ENCODE measurements at places on chromosomes 6 and 20.

- no peak for DNase-seq
Measured at GRCh38 chr20:44739942-44740341, 5.7 kb upstream of the KCNK15 start.

GRCh38 chr6:145813285-145814034 lies 1.1 kb downstream of the FBXO30 start:
- no peak for DNase-seq

DNA sequence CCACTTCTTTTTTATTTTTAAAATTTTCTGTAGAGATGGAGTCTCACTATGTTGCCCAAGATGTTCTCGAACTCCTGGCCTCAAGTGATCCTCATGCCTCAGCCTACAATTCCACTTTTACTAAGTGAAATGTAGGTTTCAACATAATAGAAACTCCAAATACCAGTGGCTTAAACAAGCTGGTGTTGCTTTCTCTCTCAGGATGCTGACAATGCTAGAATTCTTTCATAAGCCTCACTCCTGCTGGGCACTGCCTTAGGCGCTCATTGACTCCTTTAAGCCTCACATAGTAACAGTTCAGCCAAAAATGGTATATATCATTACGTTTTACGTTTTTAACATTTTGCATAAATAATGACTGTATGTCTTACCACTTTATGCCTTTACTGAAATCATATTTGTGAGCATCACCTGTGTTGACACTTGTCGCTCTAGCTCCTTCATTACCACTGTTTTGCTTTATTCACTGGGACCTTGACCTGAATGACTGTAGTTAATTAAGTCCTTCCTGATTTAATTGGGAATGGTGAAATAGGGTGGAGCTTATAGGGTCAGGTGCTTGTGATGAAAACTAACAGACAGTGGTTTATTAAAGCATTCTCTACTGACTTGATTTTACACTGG lies 3.9 kb upstream of the CST9 start:
- no peak for DNase-seq

GRCh38 chr6:82363428-82364086 lies at the start of gene TPBG:
TSS of gene TPBG (plus strand) at chr6:82363817. CDS start at chr6:82364962, 1,145 bp downstream.
- DNase-seq: no peak

GRCh38 chr6:170087941-170088581 lies 202.8 kb downstream of the DLL1 start:
- peak; percentile 20 for DNase-seq

GRCh38 chr6:168988801-168989200 lies 264.8 kb downstream of the THBS2 start:
- no peak for DNase-seq

DNA sequence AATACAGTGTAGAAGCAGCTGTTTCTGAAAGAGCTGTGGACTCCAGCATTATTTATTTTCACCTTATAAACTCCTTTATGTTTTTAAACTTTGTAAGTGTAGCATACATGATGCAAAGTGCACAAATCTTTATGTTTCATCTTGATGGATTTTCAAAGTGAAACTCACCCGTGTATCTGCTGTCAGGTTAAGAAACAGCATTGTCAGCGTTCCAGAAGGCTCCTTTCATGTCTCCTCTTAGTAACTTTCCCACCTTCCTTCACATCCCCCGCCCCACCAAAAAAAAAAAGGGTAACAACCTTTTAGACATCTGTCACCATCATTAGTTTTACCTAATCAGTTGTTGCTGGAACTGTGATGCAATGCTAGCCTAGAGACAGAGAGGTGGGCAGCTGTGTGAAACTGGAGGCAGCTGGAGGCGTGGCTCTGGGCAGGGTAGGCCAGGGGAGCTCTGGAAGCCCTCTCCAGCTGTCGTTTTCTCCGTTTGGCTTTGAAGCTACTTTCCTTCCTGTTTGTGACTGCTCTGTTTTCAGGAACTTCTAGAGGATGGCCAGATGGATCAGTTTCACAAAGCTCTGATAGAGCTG lies 7.2 kb downstream of the ACTR5 start:
- DNase-seq: no peak

DNA sequence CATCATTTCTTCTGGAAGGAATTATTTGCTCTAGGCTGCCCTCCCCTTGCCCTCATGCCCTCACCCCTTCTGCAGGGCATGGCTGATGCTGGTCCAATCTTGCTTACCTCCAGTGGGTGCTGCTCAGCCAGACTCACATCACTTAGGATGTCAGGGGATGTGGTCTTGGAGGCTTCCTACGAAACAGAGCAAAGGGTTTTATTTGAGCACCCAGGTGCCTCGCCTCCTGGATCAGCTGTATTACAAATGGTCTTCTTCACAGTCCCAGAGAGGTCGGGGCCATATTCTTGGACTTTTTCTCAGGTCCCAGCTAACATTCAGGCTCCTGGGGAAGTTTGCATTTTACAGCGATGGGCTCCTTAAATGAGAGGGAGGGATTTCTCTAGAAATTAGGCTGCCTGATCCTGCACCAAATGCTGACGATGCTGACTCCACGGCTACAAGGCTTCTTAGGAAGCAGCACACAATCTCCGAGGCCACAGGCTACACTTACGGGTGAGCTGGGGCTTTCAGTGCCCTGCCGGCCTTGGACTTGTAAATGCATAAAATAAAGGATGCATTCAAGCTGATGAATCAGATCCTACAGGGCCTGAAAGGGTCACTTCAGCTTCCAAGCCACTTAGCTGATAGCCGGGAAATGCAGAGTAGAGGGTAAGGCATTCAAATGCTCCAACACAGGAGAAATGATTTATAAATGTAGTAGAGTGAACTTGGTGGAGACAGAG lies 159.8 kb upstream of the ECI2 start:
- no peak for DNase-seq

DNA sequence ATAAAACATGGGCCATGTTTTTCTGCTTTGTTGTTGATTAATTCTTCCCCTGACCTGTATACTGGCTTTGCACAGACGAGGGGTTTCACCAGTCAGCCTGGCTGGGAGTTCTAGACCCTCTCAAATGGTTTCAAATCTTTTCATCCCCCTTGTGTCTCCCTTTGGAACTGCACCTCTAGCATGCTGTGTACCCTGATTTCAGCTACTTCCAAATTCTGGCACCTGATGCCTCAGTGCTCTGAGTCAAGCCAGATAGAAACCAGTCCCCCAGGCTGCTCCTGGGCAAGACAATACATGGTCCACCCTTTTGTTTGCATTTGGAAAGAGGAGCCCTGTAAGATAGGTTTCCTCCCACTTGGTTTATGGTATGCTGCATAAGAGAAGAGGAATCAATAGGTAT lies 290.2 kb downstream of the BTBD3 start:
- DNase-seq: no peak

DNA sequence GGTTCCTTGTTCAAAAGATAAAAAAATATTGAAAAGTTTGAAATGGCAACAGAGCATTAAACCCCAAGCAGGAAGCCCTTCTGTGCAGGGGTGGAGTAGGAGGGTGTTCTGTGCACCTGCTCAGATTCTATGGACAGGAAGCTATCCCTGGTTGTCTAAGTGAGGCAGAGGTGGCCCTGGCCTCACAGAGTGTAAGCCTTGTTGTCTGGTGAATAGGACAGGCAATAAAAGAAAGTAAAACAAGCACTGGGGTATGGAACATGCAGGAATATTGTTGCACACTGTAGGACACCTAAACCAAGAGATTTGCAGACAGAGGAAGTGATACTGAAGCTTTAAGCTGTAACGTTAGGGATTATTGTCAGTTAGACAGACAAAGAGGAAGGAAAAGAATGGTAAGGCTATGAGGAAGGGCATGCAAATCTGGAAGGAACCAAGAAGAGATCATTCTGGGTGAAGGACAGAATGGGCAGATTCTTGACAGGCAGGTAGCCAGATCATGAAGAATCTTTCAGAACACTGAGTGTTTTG lies 66.8 kb downstream of the TBC1D7 start:
- no peak for DNase-seq

DNA sequence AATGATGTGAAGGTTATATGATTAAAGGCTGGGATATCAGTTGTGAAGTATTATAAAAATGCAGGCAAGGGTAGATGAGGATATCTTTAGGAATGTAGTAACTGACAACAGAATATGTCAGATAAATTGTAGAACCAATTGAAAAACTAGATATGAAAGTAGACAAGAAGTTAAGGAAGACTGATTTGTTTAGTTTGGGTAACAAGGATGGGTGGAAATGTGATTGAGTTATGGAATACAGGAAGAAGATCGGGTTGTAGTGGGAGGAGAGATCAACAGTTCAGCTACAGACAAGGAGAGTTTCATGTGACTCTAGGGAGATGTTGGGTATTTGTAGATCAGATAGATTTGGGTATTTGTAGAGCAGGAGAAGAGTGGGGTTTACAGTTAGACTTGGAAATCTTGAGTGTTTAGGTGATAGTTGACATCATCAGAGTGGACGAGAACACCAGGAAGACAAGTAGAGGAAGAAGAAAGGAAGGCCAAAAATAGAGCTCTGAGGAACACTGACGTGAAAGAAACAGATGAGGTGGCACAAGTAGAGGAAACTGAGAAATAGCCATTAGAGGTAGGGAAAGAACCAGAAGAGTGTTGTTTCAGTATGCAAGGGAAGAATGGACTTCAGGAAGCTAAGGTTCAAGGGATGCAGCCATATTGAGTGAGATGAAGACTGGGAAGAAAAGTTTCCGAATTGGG lies 12.1 kb upstream of the TSPYL1 start:
- DNase-seq: no peak

- no peak for DNase-seq
Measured at GRCh38 chr6:36633370-36633769, 39.2 kb downstream of the SRSF3 start.

DNA sequence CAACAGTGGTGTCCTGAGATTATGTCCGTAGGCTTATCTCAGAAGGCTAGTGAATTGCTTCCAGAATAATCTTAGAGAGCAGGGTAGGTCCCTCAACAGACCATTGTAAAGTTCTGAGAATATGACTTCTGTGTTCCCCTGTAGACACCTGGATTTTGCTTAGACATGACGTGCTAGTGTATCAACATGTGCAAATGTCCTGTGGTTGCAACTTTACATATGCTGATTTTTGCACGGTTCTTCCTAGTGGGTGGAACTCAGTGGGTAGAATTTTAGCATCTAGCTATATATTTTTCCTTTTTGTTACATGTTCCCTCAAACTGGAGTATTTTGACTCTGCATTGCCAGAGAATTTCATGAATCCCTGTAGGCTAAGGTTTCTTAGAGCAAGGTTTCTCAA lies 459.2 kb downstream of the RNF144B start:
- no peak for DNase-seq

DNA sequence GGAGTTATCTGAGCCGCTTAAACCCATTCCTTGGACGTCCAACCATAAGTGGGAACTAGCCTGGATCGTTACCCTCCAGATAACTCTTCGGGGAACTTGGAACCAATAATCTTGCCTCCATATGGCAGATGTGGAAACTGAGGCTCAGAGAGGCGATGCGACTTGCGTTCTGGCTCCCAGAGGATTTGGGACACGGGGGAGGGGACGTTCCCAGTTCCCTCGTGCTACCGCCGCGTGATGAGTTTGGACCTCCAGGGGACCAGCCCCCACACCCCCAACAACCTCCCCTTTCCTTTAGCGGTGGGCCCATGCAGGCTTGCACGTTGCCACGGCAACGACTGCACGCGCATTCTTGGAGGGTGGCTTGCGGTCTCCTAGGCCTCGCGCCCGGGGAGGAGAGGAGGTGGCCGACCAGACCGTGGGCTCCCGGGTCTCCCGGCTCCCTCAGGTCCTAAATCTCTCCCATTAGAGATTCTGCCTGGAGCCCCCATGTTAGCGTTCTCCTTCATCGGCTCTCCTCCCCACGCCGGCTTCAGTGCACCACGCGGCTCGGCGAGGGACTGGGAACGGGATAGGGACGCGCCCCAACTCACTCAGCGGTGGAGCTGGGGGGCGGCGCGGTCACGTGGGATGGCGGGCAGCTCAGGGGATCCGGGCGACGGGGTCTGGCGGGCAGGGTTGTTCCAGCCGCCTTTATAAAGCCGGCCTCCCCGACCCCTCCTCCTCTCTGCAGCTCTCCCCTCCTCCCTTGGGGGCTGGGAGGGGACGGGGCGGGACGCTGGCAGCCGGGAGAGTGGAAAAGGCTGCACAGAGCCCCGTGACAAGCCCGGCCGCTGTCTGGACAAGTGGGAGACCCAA lies at the start of gene PLTP:
Gene PLTP, minus strand, starts transcription at position 670 of the 858 bp plus-strand sequence. CDS start 703 bp downstream, outside the sequence.
- DNase-seq: no peak

DNA sequence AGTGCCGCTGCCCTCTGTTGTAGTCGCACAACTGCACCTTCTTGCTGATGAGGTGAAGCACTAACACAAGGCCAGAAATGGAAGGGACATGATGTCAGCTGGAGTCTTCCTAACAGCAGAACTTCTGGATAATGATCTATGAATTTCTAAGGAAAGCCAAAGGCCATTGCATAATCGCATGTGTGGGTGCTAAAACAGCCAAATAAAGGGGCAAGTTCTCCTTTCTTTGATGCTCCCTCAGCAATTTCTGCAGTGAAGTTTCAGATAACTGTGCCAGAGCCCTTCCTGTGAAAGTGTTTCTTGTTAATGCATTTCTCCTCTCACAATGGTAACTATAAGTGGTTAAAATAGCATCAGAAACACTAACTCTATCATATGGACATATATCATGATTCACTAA lies 8.0 kb upstream of the F13A1 start:
- no peak for DNase-seq

GRCh38 chr6:161271343-161272030 lies 2.4 kb downstream of the AGPAT4 start:
- no peak for DNase-seq

- DNase-seq: no peak
Measured at GRCh38 chr6:46098678-46099077, 31.1 kb upstream of the ENPP4 start.

- DNase-seq: no peak
Measured at GRCh38 chr20:152131-152530, 5.1 kb upstream of the DEFB127 start.

- DNase-seq: no peak
Measured at GRCh38 chr6:34044945-34045595, 100.8 kb downstream of the GRM4 start.

DNA sequence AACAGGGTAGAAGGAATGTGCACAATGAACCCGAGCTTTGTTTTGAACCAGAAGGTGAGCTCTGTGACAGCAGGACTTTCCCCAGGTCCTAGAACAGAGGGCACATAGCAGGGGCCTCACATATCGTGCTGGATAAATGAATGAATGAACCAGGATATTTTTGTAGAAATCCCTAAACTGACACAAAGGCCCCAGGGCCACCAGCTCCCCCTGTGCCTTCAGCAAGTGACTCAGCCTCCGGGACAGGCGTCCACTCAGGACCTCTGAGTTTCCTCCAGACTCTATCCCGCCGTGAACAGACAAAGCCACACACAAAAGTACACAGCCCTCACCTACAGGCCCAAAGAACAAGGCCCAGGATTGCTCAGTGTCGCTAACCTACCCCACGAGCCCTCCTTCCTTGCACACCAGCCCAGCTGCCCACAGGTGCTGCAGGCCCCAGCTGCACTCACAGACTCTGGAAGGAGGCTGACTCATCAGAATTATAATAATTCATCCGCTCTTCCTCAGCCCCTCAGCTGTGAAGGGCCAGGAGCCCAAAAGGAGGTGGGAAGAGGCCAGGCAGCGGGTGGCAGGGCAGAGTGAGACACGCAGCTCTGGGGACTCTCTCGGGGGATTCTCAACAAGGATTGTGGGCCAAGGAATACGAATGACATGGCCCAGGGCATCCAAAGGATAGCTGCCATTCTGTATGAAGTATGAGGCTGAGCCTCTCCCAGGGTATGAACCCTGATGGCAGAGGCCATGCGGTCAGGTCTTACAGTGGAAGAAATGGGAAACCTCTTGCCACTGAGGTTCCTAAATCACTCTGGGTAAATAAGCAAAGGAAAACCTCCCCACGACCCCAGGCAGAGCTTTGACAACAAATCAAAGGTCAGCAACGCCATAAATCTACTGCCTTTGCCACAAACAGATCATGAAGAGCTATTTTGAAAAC lies 40.9 kb downstream of the SUMO4 start:
- no peak for DNase-seq

GRCh38 chr20:20966171-20966570 lies 140.0 kb downstream of the LINC00237 start:
- DNase-seq: no peak

GRCh38 chr6:154991207-154991606 lies 3.9 kb upstream of the TIAM2 start:
- DNase-seq: no peak

Data from activated CD4-positive, alpha-beta T cell treated with anti-CD3 and anti-CD28 coated beads, Interleukin-2, amount 50 U/mL, for 24 hours (primary cell).